Fibroblast of skin of right biceps (primary cell): ENCODE measurements at places on chromosomes 11 and 22.

DNA sequence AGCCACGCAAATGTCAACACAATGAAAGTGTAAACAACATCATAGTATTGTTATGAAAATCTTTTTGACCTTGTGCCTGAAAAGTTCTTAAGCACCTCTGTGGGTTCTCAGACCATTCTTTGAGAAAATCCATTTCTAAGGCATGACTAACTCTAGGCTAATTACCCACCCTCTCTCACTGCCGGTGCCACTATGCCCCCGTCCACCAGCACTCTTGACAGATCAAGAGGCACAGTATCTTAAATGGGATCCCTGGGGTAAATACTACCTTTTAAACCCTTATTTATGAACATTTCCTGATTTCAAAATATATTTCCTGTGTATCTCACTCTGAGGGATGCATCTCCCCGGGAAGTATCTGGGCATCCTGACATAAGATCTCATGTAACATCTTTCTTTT is 607.5 kb downstream of the METTL15 start:
- no peak for DNase-seq

GRCh38 chr11:17528181-17528691 is 16.0 kb downstream of the USH1C start:
- peak; percentile 9 for DNase-seq

- no peak for DNase-seq
Observed at GRCh38 chr22:44524806-44525205, 26.8 kb upstream of the RTL6 start.

DNA sequence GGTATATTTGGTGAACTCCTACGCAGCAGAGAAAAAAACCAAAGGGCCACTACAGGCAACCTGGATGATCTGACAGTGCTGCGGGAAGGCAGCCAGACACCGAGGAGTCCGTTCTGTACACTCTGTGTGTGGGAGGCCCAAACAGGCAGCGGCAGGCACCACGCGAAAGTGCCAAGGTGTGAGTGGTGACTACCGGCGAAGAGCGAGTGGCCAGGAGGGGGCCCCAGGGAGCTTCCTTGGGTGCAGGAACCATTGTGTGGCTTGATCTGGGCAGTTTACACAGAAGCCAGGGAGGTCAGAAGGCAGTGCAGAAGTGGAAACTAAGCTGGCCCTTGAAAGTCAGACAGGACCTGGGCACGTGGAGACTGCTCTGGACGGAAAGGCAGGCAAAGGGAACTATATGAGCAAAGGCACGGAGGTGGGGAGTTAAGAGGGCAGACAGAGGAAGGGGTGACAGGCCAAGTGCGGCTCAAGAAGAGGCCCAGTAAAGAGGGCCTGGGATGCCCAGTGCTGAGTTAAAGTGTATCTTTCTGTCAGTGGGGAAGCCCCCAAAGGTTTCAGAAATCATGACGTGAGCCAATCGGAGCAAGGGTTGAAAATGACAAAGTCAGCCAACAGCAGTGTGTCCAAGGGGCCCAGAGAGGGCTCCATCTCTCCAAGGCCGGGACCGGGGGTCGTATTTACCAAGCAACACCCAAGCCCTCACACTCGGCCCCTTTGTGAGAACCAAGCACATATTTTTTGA is 10.6 kb downstream of the TMEM184B start:
- no peak for DNase-seq

- no peak for DNase-seq
Observed at GRCh38 chr22:28630177-28630574, 49.5 kb downstream of the TTC28 start.

DNA sequence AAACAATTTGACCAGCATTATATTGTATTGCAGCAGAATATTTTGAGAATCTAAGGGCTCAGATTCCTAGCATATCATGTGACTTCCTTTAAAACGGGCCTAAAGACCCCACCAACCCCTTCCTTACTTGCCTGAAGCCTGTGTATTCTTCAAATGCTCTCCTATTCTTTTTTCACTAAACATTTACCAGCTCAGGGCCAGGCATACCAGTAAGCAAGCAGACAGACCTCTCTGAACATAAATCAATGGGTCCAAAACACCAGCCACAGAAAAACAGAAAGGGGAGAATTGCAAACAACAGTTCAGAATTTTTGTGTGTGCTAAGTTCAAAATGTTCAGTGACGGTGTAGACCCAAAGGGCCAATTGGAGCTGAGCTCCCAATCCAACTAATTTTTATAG is 64.8 kb upstream of the TIMP3 start:
- no peak for DNase-seq

GRCh38 chr11:121141066-121141465 is 40.0 kb downstream of the TECTA start:
- peak; percentile 2 for DNase-seq
